Stimulated activated CD4-positive, alpha-beta T cell treated with anti-CD3 and anti-CD28 coated beads, Interleukin-12 subunit alpha, Interleukin-12 subunit beta, amount 100 ng/mL, for 48 hours (primary cell): ENCODE measurements at places on chromosomes 12 and 14.

GRCh38 chr14:23559010-23559925, 3.2 kb downstream of the THTPA start:
- DNase-seq = peak; percentile 42

DNA sequence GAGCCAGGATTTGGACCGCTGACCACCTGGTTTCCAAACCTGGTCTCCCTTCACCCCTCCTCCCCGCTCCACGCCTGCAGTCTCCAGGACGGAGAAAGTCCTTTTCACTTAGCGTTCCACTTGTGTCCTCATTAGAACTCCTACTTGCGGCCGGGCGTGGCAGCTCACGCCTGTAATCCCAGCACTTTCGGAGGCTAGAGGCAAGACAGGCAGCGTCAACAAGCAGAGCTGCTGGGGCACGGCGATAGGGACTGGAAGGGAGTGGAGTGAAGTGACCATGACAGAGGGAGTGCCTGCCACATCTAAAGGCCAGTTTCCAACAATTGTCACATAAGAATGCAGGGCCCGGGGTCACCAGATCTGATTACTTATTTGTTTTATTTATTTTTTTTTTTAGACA, 132.5 kb upstream of the NCOR2 start:
- no peak for DNase-seq

DNA sequence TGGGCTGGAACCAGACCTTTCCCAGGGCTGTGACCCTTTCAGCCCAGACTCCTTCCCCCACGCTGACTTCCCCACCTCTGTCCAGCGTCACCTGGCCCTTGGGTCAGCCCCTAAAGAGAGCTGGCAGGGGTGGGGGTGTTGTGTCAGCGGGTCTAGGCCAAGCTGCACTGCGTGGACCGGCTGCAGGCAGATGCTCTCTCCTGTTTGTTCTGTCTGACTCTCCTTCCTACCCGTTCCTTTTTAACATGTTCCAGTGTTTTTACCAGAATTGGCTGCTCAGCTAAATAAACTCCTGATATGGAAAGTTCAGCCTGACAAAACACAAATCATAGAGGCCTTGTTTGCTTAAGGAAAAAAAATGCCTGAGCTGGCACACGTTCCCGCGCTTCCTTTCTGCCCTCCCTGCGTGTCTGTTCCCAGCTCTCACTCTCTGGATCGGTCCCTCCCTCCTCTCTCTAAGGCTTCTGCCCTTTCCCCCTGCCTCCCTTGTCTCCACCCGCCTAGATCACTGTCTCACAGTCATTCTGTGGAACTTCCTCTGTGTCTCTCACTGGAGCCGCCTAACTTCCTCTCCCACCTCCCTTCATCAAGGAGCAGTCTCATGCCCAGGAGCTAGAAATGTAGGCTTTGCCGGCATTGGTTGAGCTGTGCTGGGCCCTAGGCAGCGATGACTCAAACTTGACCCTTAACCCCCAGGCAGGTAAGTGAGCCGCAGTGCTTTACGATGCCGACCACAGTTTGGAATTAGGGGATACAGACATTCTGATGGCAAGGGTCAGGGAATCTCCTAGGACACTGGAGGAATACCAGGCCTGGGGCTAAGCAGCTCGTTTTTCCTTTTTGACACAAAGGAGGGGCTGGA, 15.5 kb upstream of the MLXIP start:
- no peak for DNase-seq

DNA sequence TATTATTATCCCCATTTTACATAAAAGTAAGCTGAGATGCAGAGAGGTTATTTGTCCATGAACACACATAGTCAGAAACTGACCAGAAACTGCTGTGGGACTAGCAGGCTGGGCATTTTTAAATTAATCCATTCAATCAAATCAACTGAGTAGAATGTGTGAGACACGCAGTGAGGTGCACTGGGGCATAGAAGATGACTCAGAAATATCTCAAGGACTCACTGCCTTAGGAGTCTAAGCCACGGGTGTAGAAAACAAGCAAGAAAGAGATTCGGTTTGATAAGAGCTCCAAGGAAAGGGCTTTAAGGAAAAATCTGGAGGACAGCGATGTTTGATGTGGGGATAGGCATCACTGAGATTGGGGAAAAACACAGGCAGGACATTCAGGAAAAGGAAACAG, 127.8 kb downstream of the ANO2 start:
- DNase-seq = no peak
